ENCODE measurements at places on chromosomes 1 and 21.

- DNase-seq: no peak
Measured at GRCh38 chr1:95984798-95985374, 736.7 kb upstream of the PTBP2 start.

GRCh38 chr1:22602060-22602740, 34.2 kb upstream of the C1QA start:
- no peak for DNase-seq

DNA sequence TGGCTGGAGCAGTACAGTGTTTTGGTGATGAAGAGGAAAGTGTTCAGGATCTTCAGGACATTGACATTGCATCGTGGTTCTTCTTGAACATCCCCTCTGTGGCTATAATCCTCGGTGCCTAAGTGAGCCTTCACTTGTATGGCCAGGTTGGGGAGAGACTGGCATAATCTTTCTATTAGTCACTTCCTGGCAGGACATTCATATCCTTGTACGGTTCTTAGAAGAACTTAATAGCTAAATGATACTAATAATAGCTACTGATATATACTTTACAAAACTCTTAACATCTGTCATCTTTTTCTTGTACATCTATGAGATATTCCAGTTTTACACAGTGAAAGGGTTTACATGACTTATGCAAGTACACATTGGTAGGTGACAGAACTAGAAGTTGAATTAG, 35.8 kb downstream of the CELF3 start:
- DNase-seq: no peak

- no peak for DNase-seq
Measured at GRCh38 chr1:3695326-3696217, 43.3 kb downstream of the TP73 start.

GRCh38 chr1:182630586-182630985, 26.4 kb upstream of the RGS16 start:
- no peak for DNase-seq

GRCh38 chr1:116852910-116853309, 56.8 kb upstream of the PTGFRN start:
- no peak for DNase-seq

GRCh38 chr21:46636181-46636512, 673 bp downstream of the PRMT2 start:
- no peak for DNase-seq

GRCh38 chr1:226017070-226017469, 17.9 kb upstream of the SDE2 start:
- DNase-seq: no peak

GRCh38 chr1:69710484-69711189, 142.9 kb downstream of the LRRC7 start:
- no peak for DNase-seq

DNA sequence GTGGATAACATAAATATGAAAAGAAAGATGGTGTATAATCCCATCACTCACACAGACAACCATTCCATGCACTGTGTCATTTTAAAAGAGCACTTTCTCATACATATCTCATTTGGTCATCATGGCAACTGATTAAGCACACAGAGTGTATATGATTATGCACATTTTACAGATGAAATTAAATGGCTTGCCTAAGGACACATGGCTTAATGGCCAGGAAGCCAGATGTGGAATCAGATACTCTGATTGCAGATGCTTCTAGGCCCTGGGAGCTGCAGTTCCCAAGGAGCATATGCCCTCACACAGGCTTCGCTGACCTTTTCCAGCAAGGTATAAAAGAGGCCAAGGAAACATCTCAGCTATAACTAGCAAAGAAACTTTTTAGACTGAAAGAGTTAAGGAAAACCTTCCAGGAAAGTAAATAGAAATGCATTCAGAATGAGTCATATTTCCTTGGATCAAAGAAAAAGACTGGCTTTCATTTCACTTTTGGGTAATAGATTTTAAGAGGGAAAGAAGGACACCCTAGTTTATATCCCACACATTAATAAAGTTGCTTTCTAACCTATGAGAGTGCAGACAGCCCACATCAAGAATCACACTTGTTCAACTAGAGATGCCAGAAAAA, 19.6 kb upstream of the FAM89A start:
- no peak for DNase-seq

GRCh38 chr1:19086176-19086875, 123.7 kb downstream of the UBR4 start:
- no peak for DNase-seq

DNA sequence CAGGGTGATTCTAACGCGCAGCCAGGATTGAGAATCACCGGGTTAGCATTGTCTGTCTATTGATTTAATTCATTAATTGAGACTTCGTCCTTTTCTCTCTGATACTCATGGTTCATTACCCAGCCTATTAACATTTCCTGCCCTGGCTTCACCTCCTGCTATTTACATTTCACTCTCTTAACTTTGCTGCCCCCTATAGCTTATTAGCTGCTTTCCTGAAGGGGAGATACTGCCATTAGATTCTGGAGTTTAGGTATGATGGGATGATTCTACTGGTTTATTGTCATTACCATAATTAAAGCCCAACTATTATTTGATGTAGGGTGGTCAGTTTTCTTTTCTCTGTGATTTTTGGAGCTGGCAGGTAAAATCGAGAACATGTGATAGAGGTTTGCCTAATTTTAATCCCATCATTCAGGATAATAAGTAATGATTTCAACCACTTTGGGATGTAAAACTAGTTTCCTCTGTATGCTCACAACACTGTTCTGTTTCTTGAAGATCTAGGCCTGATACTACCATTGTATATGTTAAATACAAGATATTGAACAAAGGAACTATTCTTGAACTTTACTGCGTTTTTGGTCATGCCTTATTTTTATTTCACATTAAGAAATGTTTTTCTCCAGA, 6.4 kb downstream of the PPP2R5A start:
- DNase-seq: no peak

GRCh38 chr1:34013958-34014737, 150.3 kb downstream of the HMGB4 start:
- no peak for DNase-seq

DNA sequence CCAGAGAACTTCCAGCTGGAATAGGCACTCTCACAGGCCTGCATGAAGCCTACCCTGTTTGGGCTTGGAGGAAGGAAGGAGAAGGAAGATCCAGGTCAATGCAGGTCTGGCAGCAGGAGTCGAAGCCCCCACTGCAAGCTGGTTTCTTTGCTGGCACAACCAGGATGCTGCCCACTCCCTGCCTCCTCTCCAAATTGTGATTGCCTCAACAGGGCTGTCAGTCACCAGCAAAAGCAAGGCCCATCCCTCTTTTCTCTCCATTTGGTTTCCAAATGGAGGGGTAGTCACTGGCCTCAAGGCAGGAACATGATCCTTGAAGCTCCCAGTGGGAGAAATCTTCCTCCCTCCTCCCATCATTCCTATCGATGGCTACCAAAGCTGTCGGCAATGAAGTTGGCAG, 37.0 kb downstream of the PACC1 start:
- no peak for DNase-seq

Measured in activated naive CD4-positive, alpha-beta T cell (primary cell).